Activated CD8-positive, alpha-beta memory T cell treated with anti-CD3 and anti-CD28 coated beads for 48 hours (primary cell): ENCODE measurements at places on chromosomes 11 and 22.

GRCh38 chr11:76526878-76527277 lies 82.1 kb downstream of the EMSY start:
- no peak for DNase-seq

DNA sequence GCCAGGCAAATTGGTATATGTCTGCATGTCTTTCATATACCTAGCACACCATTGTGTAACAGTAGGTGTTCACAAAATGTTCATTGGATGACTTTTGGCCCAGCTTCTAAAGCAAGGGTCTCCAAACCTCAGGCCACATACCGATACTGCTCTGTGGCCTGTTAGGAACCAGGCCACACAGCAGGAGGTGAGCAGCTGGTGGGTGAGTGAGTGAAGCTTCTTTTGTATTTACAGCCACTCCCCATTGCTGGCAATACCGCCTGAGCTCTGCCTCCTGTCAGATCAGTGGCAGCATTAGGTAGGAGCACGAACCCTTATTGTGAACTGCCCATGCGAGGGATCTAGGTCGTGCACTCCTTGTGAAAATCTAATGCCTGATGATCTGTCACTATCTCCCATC lies 836.6 kb downstream of the NTM start:
- DNase-seq, result no peak

DNA sequence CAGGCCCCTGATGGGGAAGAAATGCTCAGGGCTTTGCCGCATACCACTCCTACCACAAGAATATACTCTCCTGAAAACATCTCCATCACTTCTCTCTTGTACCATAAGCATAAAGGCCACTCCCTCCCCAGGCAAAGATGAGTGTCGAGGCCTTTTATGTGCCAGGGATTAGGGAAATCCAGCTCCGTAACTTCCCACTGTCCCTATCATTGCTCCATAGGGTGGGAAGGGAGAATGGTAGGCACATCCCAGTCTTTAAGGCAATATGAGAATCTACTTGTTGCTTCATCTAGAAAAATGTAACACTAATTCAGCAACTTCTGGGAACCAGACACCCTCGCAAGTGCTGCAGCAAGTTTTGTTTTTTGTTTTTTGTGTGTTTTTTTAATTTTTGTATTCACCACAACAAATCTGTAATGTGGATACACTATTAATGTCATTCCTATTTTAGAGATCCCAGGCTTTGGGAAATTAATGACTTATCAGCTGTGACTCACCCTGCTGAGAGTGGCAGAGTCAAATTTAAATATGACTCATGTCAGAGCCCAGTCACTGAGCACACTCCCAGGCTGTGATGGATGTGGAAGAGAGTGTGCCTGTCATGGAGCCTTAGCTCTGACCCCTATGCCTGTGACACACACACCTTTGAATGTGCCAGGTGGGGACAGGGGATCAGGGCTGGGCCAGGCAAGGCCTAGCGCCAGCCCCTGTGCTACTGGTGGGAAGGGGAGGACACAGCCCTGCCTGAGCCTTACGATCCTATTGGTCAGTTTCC lies 23.4 kb downstream of the PANX1 start:
- DNase-seq, result no peak

GRCh38 chr11:27277843-27278242 lies 85.2 kb downstream of the CCDC34 start:
- DNase-seq, result no peak

DNA sequence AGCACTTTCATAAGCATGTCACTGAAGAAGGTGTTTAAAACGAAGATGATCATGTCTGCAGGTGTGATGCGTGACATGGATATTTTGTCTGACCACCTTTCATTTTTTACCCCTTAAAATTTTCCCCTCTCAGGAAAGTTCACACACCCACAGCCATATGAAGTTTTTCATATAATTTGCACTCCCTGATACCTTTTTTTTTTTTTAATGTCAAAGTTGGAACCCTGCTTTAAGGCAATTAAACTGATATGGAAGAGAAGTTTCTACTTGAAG lies 104.6 kb downstream of the ATXN10 start:
- no peak for DNase-seq

DNA sequence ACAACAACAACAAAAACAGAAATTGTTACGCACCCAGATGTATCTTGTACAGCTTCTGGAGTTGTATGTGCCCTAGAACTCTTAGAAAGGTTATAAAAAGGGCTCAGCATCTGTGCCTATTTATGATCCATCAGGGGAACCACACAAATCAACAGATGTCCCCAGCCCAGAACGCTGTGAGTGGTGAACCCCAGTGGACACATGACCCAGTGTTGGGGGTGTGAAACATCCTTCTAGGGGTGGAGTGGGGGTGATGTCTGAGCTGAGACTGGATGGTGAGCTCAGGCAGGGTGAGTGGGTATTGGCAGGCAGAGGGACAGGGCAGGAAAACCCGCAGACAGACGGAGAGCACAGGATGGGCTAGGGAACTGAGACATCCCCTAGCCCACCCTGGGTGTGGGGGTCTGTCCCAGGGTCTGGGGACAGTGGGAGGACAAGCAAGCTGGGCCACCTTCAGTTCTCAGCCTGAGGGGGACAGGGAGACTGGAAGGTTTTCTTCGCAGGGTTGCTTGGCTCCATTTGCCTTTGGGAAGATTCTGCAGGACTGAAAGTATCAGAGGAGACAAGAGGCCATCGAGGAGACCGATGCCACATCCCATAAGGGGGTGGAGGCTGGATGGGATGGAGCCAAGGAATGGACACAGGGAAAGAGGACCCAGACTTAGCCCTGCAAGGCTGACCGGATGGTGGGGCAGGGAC lies 5.8 kb upstream of the EMID1 start:
- no peak for DNase-seq

DNA sequence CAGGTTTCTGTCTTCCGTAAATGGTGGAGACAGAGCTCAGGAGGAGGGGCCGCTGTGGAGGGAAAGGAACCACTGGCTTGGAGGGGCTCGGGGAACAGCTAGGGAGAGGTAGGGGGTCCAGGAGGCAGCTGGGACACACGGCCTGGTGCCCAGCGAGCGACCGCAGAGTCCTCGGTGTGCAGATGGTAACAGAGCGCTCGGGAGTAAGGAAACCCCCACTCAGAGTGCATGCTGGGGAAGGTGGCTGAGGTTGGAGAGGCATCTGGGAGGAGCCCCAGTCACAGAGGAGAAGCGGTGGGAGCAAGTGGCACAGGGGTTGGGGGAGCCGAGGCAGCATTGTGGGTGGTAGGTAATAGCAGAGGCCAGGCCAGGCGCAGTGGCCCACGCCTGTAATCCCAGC lies 10.8 kb upstream of the NCF4 start:
- no peak for DNase-seq

- DNase-seq, result no peak
Measured at GRCh38 chr11:860234-861104, 17.8 kb downstream of the TSPAN4 start.

GRCh38 chr22:22394591-22394990 lies 114.0 kb downstream of the ZNF280B start:
- no peak for DNase-seq

DNA sequence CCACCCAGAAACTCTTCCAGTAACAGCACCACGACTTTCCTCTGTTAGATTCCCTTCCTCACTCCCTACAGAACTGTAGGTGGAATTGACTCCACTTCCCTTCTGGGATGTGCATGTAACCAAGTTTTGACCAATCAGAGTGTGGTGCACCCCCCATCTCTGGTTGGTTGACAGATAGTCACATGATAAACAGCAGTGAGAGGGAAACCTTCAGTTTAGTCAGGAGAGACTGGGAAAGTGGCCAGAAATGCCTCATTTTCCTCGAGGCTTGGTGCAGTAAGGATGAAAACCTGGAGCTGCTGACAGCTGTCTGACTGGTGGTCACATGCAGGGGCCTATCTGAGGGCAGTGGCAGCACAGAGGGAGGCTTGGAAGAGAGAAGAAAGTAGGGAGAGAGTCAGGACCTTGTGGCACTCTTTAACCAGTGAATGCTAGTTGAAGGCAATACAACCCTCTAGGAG lies 67.3 kb upstream of the GRK3 start:
- no peak for DNase-seq

GRCh38 chr11:44174842-44175241 lies 79.4 kb downstream of the EXT2 start:
- DNase-seq, result no peak

GRCh38 chr11:44879432-44879831 lies 71.3 kb downstream of the TP53I11 start:
- no peak for DNase-seq

GRCh38 chr22:39254122-39254521 lies 9.3 kb upstream of the PDGFB start:
- no peak for DNase-seq

DNA sequence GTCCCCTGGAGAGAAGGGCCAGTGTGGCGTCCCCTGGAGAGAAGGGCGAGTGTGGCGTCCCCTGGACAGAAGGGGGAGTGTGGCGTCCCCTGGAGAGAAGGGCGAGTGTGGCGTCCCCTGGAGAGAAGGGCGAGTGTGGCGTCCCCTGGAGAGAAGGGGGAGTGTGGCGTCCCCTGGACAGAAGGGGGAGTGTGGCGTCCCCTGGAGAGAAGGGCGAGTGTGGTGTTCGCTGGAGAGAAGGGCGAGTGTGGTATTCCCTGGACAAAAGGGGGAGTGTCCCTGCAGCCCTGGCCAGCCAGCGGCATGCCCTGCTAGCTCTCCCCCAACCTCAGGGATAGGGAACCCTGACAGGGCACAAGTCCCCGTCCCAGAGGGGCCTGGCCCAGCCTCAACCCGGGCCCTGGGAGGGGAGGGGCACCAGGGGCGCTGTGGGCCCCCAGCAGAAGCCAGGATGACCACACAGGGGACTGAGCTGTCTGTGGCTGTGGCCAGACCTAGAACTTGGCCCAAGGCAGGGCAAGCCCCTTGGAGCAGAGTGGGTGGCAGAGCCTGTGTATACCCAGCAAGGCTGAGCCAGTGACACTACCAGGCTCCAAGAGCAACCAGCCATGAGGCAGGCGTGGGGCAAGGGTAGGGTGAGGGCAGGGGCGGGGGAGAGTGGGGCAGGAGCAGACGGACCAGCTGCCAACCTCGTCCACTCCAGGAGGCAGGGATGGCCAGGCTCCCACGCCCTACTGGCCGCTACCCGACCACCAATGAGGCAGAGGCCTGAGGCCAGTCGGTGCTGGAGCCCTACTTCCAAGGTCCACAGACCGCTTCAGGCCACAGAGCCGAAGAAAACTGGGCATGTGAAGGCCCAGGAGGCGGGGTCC lies 4.2 kb downstream of the HRAS start:
- no peak for DNase-seq

GRCh38 chr11:10329935-10330334 lies 25.1 kb downstream of the ADM start:
- DNase-seq, result no peak

DNA sequence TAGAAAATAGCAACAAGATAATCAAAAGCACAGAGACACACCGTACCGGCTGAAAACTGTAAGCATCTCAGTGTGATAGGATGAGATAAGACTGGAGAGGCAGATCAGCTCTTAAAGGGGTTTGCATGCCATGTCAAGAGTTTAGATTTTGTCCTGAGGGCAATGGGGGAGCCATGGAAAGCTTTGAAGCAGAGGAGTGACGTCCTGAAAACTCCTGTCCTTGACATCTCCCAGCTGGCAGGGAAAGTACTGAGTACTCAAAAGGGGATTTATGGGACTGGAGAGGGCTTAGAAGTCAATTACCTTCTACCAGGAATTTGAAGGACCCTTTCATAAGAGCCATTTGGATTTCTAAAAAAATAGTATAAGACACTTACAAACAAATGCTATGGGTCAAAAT lies 420.5 kb upstream of the NARS2 start:
- DNase-seq, result no peak

GRCh38 chr11:14642453-14642852 lies 1.2 kb upstream of the PDE3B start:
- DNase-seq, result no peak

DNA sequence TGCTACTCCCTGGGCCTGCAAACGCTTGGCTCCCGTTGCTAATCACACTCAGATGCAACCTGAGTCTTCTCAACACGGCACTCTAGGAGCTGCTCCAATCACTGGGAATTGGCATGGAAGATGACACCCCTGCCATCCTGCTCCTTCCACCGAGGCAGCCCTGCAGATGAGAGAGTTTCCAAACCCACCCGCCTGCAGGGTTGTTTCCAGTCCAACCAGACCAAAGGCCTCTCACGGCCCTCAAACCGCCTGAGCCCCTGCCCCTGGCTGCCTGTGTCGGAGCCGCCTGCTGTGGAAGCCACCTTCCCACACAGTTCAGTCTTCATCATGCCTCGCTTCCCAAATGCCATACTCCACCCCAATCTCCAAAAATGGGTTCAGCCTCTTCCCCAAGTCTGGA lies 36.8 kb upstream of the TP53I11 start:
- DNase-seq, result no peak

DNA sequence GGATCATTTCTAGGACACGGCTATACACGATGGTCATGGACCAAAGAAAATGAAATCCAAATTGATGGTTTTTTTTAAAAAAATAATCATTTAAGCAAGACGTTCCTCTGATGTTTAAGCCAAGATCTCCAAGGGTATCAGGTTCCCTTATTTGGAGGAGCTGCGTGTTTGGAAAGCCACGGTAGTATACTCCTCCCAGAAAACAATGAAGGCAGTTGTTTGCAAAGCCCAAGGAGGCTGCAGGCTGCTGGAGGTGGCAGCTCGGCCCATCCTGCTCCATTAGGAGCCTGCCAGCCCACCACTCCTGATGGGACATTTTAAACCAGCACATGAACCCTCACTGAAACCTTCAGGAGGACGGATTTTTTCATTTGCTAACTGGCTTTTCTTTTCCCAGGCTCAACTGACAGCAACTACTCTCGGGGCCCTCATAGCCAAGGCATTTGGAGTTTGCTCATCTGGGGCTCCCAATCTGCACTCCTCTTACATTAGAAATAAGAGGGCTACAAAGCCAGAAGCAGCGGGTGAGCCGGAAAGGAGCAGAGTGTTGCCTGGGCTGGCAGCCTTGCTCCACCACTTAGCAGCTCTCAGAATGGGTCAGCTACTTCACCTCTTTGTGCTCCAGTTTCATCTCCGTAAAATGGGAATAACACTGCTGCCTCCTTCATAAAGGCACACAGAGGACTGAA lies 58.4 kb downstream of the ABTB2 start:
- DNase-seq, result no peak
